ENCODE measurements at places on chromosomes 6 and 20.
A peak's percentile ranks its signal among the peaks of the same experiment; 100 is the strongest.

DNA sequence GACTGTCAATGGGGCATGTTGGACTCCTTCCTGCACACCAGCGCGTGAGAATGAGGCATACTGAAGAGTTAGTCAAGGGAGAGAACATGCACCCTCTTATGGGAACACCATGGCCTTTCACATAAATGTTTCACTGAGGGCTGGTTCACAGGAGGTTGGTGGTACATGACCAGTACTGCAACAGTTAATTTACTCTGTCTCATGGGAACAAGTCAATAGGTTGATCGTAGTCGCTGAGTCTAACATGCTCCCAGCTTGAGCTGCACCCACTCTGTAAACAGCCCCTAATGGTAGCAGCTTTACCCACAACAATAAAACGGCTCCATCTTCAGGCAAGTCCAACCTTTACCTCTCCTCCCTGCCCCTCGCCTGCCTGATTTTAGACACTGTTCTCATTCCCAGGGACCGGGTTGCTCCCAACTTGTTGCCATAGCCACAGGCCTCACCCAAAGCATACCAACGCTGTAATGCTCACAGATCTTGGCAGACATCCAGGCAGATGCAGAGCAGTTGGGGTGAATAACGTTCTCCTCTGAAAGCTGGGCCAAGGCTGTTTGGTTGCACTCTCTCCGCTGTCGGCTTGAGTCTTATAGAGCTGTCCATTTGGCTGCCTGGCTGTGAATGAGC is 111.3 kb downstream of the LY86 start:
- peak; percentile 88 for DNase-seq

DNA sequence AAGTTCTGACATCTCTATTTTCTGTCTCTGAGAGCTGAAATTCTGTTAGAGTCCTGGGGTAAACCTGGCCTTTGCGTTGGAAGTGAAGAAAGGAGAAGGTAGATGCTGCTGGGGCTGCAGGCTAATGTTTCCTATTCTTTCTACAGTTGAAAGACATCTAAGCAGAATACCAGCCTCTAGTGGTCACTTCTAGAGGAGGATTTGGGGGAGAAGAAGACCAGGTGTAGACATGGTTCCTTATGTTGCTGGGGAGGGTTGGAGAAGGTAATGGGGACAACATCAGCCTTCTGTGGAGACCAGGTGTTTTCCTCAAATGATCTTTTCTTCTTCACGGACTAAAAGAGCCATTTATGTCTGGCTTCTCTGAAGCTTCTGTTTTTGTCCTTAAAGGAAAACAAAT is 62.6 kb downstream of the BTBD3 start:
- no peak for DNase-seq

DNA sequence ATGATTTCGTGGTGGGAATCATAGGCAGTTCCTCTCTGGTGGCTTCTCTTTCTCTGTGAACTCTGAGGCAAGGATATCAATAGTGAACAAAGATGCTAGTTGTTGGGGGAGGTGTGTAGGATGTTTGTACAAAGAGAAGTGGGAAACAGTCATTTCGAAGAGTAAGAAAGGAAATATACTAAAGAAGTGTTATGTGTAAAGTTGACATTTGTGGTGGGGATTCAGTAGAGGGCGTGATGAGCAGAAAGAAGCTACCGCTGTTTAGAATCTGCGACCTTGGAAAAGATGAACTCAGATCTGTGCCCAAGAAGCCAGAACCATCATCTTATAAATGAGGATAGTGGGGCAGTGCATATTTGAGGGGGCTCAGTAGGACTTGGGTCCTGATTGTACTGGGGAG is 11.4 kb downstream of the SLC35F1 start:
- DNase-seq: no peak

DNA sequence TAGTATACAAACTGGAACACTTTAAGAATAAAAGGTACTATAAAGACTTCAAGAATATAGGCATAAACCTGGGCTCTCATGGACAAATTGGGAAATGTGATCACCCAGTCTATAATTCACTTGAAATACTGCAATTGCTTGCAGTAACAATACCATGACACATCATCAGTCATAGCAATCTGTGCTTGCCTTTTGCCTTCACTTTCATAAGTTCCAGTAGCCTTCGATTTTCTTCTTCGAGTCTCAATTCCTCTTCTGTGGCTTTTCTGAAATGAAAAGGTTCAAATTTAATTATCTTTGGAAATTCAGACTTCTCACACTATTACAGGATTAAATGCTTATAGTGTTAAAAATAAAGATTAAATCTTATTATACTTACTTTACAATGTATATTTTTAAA is 96.3 kb upstream of the ZBTB24 start:
- DNase-seq: no peak

- no peak for DNase-seq
Measured at GRCh38 chr20:56411759-56412472, at the start of gene CASS4. Gene CASS4 (plus strand): TSS chr20:56412260. CDS start chr20:56412459, 199 bp downstream.

DNA sequence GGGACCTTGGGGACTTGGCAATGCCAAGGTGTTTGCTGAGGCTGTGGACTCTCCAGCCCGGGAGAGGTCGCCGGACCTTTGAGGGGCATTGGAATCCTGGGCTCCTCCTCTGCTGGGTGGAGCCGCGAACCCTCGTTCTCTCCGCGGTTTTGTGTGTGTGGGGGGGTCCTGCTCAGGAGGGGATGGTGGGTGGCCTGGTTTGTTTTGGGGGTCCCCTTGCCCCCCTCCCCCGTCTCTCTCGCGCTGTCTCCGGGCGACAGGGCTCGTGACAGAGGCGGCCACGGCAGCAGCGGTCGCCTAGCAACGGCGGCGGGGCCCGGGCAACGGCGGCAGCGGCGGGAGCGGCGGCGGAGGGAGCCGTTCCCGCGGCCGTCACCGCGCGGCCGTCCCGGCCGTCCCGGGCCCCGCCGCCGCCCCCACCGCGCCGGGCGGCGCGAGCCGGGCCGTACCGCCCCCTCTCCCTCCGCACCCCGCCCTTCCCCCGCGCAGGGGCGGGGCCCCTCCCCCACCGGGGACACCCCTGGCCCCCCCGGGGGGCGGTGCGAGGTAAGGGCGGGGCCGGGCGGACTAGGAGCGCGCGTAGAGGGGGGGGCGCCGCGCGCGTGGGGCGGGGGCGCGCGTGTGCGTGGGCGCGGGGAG is 7.8 kb downstream of the SYNGAP1 start:
- no peak for DNase-seq

DNA sequence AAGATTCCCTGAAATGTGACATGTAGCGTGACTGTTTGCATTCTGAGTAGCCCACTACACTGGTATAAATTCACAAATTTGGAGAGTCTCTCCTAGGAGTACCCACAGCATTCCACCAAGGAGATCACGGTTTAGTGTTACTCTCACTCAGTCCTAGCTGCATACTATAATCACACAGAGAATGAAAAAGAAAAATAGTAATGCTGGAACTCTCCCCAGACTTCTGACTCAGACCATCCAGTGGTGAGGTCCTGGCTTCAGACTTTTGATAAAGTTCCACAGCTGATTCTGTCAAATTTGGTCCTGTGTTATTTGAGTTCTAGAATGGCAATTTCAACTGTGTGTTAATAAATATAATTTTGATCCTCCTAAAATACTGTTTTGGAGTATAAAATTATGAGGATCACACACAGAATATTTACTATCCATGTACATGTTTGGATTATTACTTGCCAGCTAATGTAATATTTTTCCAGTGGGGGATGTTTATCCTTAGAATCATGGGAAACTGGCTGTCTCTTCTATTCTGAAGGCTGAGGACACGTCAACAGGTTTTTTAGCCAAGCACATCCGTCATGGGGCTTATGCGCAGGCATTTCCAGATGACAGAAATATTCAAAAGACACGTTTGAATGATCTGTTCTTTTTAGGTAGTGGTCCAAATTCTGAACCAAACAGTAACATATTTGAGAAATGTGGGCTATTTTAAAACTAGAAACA is 5.1 kb upstream of the KIAA0408 start:
- DNase-seq: no peak

DNA sequence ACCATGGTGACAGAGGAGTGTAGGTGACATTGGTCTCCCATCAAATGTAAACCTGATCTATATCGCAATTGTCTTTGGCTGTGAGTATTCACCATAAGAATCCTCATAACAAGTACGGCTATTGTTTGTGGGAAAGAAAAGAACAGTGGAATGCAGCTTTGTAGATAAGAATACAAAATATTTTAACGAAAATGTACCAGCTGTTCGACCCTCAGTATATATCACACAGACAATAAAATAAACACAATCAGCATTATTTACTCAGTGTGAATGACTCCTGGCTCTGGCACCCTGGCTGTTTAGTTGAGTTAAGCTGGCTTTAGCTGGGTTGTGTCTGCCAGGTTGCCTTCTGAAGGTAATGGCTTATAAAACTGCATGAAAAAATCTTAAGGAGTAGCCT is 43.4 kb downstream of the SNRNP48 start:
- DNase-seq: no peak

- no peak for DNase-seq
Measured at GRCh38 chr6:116682334-116682712, 1.3 kb downstream of the KPNA5 start.

DNA sequence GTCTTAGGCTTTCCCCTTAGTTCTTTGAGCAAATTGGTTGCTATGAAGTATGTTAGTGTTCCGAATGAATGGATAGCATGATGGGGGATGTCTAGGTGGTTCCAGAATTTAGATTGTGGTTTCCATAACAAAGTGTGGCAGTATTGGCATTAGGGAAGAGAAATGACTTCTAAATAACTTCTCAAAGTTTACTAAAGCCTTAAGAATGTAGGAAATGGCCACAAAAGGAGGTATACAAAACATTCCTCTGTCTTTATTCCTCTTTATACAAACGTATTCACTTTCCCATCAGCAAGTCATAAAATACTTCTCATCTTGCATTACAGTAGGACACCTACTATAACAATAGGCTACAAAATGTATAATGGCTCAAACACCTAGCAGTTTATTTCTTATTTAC is 279.6 kb downstream of the ESR1 start:
- DNase-seq: no peak

DNA sequence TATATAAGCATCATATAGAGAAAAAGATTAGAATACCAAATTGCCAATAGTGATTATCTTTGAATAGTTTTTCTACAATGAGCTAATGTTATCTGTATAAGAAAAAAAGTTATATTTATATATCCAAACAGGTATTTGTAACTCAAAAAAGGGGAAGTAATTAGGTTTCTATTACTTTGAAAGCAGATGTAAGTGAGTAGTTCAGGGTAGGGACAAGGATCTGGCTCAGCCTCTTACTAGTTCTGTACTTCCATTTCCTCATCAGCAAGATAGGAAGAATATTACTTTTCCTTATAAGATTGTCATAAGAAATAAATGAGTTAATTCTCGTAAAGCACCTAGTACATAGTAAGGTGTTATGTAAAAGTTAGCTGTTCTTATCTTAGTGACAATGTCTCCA is 32.2 kb downstream of the AHI1 start:
- DNase-seq: no peak

DNA sequence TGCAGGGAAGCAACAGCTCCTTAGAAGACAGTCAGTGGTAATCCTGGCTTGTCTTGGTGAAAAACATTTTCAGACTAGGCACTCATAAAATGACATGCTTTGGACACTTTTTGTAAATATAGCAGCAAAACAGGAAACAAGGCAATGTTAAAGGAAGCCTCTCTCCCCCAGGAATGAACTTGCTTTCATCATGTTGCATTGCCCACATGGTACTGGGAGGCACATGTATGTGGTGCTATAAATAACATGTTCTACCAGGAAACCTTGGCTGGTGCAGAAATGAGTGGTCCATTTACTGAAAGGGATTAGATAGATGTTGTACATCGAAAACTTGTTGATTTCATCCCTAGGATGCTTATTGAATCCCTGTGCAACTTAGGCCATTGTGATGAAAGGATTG is 121.4 kb upstream of the RREB1 start:
- DNase-seq: no peak

GRCh38 chr6:127749095-127749494 is 151.8 kb downstream of the THEMIS start:
- no peak for DNase-seq

GRCh38 chr6:33177552-33178446 is 14.5 kb downstream of the COL11A2 start:
- DNase-seq: no peak

DNA sequence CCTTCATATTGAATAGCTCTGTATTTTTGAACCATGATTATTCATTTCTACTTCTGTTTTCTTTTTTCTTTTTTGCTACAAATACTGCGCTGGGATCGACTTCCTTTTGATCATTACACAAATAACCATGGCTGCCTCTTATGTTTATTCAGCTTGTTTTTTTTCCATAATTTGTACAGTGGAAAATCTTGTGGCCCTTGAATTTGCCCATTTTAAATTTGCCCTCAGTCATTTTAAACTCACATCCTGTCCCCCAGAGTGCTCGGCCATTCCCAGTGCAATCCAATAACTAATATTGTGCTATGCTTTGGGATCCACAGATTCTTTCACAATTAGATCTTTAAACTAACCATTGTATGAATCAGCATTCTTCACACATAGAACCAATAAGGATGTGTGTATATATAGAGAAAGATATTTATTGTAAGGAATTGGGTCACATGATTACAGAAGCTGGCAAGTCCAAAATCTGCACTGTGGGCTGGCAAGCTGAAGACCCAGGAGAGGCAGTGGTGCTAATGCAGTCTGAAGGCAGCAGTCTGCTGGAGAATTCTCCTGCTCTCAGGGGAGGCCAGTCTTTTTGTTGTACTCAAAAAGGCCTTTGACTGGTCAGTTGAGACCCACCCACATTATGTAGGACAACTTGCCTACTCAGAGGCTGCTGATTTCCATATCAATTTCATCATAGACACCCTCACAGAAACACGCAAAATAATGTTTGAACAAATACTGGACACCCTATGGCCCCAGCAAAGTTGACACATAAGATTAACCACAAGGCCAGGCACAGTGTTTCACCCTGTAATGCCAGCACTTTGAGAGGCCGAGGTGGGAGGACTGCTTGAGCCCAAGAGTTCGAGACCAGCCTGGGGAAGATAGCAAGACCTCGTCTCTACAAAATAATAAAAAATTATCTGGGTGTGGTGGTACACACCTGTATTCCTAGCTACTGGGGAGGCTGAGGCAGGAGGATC is 147.1 kb downstream of the MTHFD1L start:
- no peak for DNase-seq

- no peak for DNase-seq
Measured at GRCh38 chr20:24545168-24545567, 75.7 kb downstream of the SYNDIG1 start.

- no peak for DNase-seq
Measured at GRCh38 chr20:53660078-53660909, 66.7 kb upstream of the ZNF217 start.

GRCh38 chr20:11429168-11429567 is 488.5 kb upstream of the BTBD3 start:
- DNase-seq: no peak

- no peak for DNase-seq
Measured at GRCh38 chr20:33709398-33709797, 10.7 kb downstream of the PXMP4 start.

GRCh38 chr6:70379473-70380013 is 33.8 kb upstream of the FAM135A start:
- DNase-seq: no peak

DNA sequence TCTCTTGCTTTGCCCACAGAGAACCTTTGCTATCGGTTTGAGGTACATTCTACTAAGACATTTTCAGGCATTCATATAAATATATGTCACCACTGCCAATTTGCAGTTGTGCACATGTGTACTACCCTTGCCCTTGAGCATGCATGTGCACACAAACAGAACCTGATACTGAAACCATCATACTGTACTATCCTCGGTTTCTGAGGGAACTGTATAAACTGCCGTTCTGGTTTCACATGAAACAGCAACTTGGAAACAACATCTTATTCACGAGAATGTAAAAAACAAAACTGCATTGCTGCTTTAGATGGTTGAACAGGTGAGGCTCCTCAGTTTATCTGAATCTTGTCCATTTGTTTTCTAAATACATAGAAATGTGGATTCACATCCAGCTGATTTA is 151.2 kb upstream of the TMEM170B start:
- no peak for DNase-seq

GRCh38 chr6:109428889-109429477 is 11.4 kb downstream of the PPIL6 start:
- DNase-seq: peak; percentile 25
